Stimulated activated CD4-positive, alpha-beta T cell treated with anti-CD3 and anti-CD28 coated beads, TNF-alpha, amount 100 ng/mL, for 4 hours (primary cell): ENCODE measurements at places on chromosomes 13 and 19.

GRCh38 chr13:107721125-107721869 lies 494.0 kb downstream of the LIG4 start:
- no peak for DNase-seq

GRCh38 chr19:52640916-52641315 lies 2.8 kb upstream of the ZNF83 start:
- DNase-seq: no peak

DNA sequence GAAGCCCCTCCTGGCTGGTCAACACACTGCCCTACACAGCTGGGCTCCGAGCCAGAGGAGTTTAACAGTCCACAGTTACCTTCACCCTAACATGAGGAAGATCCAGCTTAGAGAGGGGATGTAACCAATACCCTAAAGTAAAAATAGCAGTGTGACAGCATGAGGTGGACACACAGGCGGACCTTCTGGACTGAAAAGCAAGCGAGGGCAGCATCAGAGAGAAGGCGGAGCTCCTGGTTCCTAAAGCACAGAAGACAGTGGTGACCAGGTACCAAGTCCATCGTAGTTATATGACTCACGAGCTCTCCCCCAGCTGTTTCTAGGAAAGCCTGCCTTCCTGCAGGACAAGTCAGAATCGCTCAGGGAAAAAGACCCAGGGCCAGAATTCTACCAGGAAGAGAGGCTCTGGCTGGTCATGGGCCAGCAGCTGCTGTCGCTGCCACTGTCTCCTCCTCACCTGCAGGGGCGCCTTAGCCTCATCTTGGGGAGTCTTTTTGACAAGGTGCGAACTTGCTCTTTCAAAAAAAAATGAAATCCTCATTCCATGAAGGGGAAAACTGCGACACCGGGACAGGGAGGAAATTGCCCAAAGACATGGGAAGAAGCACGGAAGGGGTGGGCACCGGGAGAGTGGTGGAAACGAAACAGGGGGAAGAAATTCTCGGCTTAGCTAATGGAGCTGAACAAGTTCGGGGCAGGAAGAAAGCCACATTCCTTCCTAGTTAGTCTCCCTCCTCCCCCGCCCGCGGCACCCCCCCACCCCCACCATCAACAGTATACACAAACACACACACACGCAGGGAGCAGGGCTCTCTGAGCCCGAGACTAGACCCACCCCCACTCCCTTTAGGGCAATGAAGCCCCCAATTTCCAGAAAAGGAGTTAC lies 1.7 kb downstream of the ELL start:
- peak; percentile 17 for DNase-seq

DNA sequence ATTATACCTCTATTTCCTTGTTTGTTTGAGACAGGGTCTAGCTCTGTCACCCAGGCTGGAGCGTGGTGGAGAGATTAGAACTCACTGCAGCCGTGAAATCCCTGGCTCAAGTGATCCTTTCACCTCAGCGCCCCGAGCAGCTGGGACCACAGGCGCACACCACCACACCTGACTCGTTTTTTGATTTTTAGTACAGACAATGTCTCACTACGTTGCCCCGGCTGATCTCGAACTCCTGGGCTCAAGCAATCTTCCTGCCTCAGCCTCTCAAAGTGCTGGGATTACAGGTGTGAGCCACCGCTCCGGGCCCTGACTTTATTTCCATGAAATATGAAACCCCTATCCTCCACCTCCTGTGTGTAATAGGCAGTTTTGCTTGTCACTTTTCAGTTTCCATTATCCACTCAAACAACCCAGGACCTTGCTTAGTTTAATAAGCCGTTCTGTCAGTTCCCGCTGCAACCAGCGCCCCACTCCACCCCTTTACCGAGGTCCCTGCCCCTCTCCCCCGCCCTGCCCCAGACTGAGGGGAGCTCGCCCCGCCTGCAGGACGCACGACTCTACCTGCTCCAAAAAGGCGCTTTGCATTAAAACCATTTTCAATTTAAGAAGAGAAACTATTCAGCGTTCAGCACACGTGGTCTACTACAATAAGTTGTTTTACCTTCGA lies 16.9 kb downstream of the ZNF816 start:
- DNase-seq: no peak

DNA sequence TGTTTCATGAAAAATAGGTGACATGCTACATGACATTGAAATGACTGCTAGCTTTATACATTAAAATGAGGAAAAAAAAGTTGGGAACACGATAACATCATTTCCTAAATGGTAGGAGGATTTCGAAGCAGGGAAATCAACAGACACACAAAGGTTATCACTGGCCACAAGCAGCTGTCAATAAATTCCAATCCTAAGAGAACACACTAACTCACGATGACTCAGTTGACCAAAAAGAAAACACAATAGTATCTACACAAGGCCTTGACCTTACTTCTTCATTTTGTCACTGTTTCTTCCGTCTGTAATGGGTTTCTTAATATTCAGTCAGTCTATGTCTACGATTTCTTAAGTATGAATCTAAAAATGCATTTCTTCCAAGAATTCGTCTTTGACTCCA lies 36.5 kb downstream of the STARD13 start:
- DNase-seq: no peak

GRCh38 chr19:48878196-48879024 lies 6.2 kb downstream of the PPP1R15A start:
- DNase-seq: no peak

GRCh38 chr13:33842207-33842606 lies 24.3 kb downstream of the RFC3 start:
- DNase-seq: no peak

GRCh38 chr19:1487576-1488281 lies 2.4 kb downstream of the PCSK4 start:
- DNase-seq: no peak

DNA sequence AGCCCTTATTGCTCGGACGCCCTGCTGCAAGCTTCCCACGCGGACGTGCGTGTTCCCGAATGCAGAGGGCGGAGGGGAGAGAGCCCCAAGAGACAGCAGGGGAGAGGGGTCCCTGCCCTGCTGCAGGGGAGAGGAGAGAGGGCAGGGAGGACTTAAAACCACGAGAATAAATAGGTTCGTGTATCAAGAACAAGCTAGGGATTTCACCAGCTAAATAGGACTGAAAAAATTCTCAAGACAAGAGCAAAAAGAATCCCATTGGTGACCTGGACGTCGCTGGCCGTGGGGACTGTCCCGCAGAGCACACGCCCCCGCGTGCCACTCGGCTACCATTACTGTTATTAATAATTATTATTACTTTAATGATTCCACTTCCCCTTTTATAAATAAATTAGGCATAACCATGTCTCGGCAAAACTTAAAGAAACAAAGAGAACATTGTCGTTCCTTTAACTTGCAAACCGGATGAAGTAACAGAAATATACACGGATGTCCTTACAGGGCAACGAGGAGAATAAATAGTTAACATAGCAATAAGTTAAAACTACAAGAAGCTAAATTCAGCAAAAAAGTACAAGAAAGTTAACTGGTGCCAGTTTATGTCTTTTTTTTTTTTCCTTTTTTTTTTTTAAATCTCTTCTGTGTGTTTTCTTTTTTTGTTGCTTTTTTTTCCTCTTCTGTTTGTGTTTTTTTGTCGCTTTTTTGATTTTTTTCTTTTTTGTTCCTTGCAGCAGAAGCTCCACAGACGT lies 16.6 kb downstream of the PRKCSH start:
- no peak for DNase-seq

GRCh38 chr19:11137542-11138384 lies 17.8 kb downstream of the SPC24 start:
- DNase-seq: peak; percentile 22

DNA sequence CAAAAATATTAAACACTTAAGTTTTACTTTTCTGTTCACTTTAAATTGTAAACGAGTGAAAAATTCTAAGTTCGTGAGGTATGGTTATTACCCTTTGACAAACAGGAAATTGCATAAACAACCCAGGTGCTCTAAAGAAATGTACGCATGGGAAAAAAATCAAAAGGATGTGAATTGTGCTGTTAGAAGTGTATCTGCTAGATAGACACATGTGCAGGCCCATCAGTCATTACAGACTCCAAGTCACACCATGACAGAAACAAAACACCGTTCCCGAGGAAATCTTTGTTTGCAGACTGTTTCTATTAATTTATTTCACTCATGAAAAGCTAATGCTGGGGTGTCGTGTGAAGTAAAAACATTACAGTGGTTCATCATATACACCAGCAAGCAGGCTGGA lies 17.0 kb upstream of the DOCK9 start:
- no peak for DNase-seq

DNA sequence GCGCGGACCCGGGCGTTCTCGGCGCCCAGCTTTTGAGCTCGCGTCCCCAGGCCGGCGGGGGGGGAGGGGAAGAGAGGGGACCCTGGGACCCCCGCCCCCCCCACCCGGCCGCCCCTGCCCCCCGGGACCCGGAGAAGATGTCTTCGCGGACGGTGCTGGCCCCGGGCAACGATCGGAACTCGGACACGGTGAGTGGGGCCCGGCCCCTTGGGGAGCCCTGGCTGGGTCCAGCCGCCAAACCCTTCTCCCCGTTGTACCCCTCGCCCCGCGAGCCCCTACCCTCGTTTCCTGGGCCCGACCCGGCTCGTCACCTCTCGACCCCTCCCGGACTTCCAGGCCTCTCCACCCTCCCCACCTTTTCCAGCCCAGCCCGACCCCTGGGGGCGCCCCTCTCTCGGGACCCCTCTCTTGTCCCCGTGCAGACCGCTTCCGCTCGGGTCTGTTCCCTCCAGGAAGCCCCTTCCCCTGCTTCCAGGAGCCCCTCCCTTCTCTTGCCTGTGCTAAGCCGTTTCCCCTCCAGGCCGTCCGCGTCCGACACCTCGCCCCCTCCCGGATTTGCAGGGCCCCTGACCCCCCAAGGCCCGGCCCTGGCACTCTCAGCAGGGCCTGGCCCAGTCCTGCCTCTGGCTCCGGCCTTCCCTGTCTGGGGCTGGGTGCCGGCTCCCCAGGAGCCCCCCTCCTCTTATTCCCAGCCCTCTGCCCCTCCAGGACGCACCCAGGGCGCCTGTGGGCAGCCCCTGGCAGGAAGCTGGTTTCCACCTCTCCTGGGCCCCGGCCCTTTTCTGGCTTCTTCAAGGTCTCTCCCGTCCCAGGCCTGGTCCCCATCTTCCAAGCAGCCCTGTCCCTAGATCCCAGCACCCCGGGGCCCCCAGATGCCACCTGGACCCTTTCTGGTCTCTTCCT lies 632 bp downstream of the MARK4 start:
- no peak for DNase-seq
